HFFc6 (cell line): ENCODE measurements at places on chromosomes 7 and 10. TPM values are rescaled to one million over a fixed set of nuclear protein-coding genes. Genes with fewer than 3 reads are reported as not detected.

Gene PLEKHS1
- not detected in 3 replicates for total RNA-seq

Gene CASP7
- total RNA-seq = 16.0 to 20.0 TPM (median 19.7 TPM) in 3 replicates

Gene ANXA8
- total RNA-seq = 0.13 to 0.75 TPM (median 0.53 TPM) in 3 replicates

Gene SLC26A5
- total RNA-seq = not detected in 2 replicates

Gene CADPS2
- not detected in 3 replicates for total RNA-seq

Gene CHAT
- not detected in 3 replicates for total RNA-seq

Gene CCL24
- not detected in 2 replicates for total RNA-seq

Gene SNX10
- total RNA-seq = not detected in 3 replicates

Gene TMEM26
- total RNA-seq = not detected in 3 replicates

Gene LRRC17
- 4.9 to 48.1 TPM (median 32.1 TPM) in 3 replicates for total RNA-seq

Gene IGFBP1
- total RNA-seq = not detected in 3 replicates

Gene GJD4
- total RNA-seq = not detected in 3 replicates

Gene NOS3
- 0.59 to 2.0 TPM (median 0.60 TPM) in 3 replicates for total RNA-seq

Gene SEMA3E
- not detected in 3 replicates for total RNA-seq

Gene FBXO24
- total RNA-seq = 0.20 and 0.50 TPM in 2 replicates

Gene SPDYE11
- total RNA-seq = not detected in 3 replicates

Gene ECHS1
- total RNA-seq = 111 to 131 TPM (median 128 TPM) in 3 replicates

Gene AOAH
- total RNA-seq = not detected in 3 replicates

Gene SMO
- 0.10 to 1.1 TPM (median 0.23 TPM) in 3 replicates for total RNA-seq

Gene LFNG
- 8.6 and 10.0 TPM in 2 replicates for total RNA-seq

Gene GALNT17
- total RNA-seq = not detected in 3 replicates

Gene TMEM236
- 0.08 to 0.15 TPM (median 0.09 TPM) in 3 replicates for total RNA-seq

Gene SGMS1
- 18.8 to 27.5 TPM (median 24.2 TPM) in 3 replicates for total RNA-seq

Gene RASA4
- 53.9 to 74.0 TPM (median 55.6 TPM) in 3 replicates for total RNA-seq

Gene CUZD1
- total RNA-seq = 0.30 to 0.41 TPM (median 0.38 TPM) in 3 replicates
